ENCODE measurements at places on chromosomes 2 and 18.

DNA sequence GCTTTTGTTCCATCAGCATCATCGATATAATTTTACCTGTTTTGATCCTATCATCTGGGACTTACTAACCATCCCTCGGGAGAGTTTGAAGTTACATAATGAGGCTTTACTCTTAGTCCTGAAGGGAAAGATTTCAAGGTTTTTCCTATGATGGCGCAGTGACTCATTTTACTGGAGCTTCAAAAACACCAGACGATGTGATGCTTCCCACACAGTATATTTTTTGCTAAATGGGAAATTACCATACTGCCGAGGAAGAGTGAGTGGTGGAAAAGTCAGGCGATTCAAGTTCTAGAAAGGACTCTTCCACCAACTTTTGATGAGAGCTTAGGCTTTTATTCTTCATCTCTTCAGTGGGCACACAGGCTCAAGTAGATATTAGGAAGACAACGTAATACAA is 44.6 kb upstream of the GCG start:
- no peak for DNase-seq

- DNase-seq: no peak
Observed at GRCh38 chr2:101026253-101026701, 24.2 kb downstream of the RPL31 start.

GRCh38 chr2:235870515-235870914 is 297.7 kb downstream of the GBX2 start:
- no peak for DNase-seq

GRCh38 chr18:70622622-70623419 is 334.0 kb downstream of the SOCS6 start:
- no peak for DNase-seq

- no peak for DNase-seq
Observed at GRCh38 chr2:45772038-45772437, 120.6 kb downstream of the PRKCE start.

DNA sequence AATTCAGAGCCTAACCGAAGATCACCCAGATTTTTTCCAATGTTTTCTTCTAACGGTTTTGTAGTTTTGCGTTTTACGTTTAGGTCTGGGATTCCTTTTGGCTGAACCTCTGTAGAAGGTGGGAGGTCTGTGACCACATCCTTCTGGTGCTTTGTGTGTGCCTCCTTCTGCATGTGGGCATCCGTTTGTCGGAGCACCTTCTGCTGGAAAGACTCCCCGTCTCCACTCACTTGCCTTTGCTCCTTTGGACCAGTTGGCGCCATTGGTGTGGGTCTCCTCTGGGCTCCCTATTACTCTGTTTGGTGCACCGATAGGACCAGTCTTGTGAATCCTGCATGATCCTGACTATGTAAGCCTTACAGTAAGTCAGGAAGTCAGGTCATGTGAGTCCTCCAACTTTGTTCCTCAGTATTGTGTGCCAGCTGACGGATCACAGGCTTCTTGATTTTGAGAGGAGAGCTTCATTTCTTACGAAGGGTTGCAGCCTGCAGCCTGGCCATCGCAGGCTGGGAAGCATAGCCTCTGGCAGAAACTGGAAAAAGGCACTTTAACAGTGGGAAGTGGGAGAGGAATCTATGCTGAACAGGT is 13.6 kb downstream of the AQP12A start:
- no peak for DNase-seq

GRCh38 chr2:148130581-148130980 is 109.7 kb downstream of the MBD5 start:
- no peak for DNase-seq

- no peak for DNase-seq
Observed at GRCh38 chr18:50938912-50939311, 28.9 kb upstream of the ELAC1 start.

DNA sequence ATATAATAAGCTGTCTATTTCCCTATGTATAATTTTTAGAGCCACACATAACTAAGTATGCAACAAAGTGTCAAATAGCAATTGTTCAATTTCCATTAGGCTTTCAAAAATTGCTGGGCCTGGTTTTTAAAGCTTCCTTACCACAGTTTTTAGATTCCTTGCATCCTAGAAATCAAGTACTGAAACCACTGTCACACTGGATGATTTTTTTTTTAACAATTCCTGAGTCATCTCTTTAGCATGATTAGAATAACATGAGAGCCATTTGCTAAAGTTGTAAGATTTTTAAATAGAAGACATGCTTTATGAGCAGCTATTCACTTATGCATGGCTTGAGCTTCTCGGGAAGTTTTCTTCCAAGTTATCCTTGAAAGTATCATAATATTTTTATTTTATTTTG is 319.5 kb upstream of the NXPH2 start:
- no peak for DNase-seq
